Activated T-cell treated with anti-CD3 and anti-CD28 coated beads for 48 hours (primary cell): ENCODE measurements at places on chromosomes 7 and 10.

- no peak for DNase-seq
Measured at GRCh38 chr10:118687472-118687871, 67.3 kb downstream of the CACUL1 start.

DNA sequence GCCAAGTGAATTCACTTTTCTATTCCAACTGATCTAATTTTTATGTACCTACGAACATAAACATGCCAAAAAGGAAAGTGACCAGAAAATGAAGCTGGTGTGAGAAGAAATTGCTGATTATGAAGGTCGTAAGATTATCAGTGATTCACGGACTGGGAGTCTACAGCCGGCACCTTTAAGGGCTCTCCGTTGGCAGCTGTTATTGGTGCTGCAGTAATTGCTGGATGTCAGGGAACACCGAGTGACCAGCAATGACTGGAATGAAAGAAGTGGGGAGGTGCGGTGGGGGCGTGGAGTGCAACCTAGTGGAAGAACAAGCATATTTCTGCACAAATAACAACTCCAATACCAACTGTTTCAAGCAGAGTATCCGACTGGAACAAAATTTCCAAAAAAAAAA, 109.8 kb upstream of the TARP start:
- no peak for DNase-seq

GRCh38 chr7:29569648-29570047, 6.0 kb downstream of the PRR15 start:
- no peak for DNase-seq

DNA sequence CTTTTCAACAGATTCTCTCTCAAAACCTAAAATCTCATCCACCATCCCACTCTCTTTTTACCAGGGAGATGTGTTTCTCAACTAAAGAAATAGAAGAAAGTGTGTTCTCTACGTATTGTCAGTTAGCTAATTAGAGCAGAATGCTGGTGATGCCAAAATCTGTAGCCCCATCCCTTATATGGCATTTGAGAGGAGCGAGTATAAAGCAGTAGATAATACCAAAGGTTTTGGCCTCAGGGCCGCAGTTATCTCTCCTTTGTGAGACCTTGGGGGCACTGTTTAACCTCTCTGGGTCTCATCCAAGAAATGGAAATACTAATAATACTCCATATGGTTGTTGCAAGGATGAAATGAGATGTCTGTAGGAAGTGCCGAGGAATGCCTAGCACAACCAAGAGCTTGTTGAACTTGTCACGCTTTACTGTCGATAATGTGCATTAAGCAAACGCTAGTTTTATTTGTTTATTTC, 456 bp upstream of the DLD start:
- DNase-seq, result no peak

GRCh38 chr7:17526621-17527020, 228.2 kb downstream of the AHR start:
- DNase-seq, result no peak

DNA sequence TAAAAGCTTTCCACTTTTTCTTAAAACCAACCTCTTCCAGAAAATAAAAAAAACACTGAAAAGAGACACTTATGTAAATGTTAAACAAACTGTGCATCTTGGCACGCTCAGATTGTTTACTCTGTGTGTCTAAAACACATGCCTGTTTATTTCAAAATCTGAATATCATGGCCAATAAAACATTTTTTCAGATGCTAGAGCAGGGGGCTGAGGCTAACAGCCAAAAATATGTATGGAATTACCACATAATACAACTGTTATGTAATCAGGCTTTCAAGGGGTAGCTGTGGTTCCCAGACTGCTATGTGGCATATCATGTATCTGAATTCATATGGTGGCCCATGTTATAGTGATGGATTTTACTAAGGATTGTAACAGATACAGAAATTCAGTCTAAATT, 130.4 kb downstream of the HIBADH start:
- no peak for DNase-seq

- DNase-seq, result no peak
Measured at GRCh38 chr10:34288634-34289033, 526.5 kb downstream of the PARD3 start.

GRCh38 chr10:44015702-44016500, 367.2 kb upstream of the ZNF32 start:
- DNase-seq, result no peak

DNA sequence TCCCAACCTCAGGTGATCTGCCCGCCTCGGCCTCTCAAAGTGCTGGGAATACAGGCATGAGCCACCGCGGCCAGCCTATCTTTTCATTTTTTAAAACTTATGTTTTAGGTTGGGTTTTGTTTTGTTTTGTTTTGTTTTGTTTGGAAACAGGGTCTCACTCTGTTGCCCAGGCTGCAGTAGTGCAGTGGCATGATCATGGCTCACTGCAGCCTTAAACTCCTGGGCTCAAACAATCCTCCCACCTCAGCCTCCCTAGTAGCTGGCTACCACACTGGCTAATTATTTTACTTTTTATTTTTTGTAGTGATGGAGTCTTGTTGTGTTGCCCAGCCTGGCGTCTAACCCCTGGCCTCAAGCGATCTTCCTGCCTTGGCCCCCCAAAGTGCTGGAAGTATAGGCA, 19.4 kb upstream of the AGFG2 start:
- no peak for DNase-seq

GRCh38 chr10:119505588-119506315, 36.8 kb downstream of the RGS10 start:
- DNase-seq, result no peak

GRCh38 chr10:46254007-46254383, 32.8 kb upstream of the ANTXRL start:
- no peak for DNase-seq

GRCh38 chr10:73465978-73466726, 29.7 kb downstream of the PPP3CB start:
- no peak for DNase-seq

GRCh38 chr7:69412331-69413146, 185.7 kb upstream of the AUTS2 start:
- DNase-seq, result no peak

DNA sequence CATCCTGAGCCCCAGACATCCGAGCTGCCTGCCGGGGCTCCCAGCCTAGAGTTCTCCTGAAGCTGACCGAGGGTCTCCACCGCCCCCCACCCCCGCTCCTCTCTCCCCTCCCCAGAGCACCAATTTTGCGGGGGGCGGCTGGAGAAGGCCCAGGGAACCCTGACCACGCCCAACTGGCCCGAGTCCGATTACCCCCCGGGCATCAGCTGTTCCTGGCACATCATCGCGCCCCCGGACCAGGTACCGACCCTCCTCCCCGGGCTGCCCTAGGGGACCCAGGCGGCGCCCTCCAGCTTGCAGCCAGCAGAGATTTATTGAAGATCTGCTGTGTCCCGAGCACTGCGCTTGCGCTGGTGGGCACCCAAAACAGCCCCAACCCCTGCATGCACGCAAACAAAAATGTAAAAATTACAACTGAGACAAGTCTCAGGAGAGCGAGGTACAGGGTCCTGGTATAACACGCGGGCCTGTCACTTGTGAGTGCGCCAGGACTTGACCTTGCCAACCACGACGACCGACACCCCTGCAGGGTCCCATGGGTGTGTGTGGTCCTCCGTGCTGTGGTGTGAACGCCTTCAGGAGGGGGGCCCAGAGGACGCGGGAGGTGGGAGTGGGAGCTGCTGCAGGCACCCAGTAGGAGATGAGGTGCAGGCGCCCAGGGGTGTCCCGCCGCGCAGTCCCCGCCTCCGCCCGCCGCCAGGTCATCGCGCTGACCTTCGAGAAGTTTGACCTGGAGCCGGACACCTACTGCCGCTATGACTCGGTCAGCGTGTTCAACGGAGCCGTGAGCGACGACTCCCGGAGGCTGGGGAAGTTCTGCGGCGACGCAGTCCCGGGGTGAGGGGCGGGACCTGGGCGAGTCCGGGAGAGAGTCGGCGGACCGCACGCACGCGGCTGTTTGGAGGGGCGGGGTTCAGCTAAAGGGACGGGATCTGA, 3.1 kb downstream of the PCOLCE start:
- DNase-seq, result peak; percentile 40

GRCh38 chr10:72011468-72011867, 47.3 kb downstream of the CHST3 start:
- no peak for DNase-seq

- no peak for DNase-seq
Measured at GRCh38 chr10:126616737-126617136, 53.8 kb downstream of the C10orf90 start.

DNA sequence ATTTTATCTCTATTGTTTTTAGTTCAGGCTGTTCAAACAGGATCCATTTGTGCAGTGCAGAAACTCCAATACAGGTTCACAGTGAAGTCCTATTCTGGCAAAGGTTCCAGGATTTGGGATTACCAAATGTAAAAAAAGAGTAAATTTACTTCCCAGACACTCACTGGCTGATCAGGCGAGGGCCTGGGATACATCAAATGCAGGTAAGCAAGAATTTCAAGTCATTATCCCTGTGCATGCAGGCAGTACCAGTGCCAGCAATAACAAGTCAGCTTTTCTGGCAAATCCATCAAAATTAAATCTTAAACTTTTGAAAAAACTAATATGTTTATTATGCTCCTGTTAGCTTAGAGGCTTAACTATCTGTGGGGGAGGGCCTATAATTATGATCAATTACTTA, 6.3 kb downstream of the CDK6 start:
- DNase-seq, result no peak

GRCh38 chr10:27699776-27700175, 45.8 kb downstream of the MKX start:
- no peak for DNase-seq

DNA sequence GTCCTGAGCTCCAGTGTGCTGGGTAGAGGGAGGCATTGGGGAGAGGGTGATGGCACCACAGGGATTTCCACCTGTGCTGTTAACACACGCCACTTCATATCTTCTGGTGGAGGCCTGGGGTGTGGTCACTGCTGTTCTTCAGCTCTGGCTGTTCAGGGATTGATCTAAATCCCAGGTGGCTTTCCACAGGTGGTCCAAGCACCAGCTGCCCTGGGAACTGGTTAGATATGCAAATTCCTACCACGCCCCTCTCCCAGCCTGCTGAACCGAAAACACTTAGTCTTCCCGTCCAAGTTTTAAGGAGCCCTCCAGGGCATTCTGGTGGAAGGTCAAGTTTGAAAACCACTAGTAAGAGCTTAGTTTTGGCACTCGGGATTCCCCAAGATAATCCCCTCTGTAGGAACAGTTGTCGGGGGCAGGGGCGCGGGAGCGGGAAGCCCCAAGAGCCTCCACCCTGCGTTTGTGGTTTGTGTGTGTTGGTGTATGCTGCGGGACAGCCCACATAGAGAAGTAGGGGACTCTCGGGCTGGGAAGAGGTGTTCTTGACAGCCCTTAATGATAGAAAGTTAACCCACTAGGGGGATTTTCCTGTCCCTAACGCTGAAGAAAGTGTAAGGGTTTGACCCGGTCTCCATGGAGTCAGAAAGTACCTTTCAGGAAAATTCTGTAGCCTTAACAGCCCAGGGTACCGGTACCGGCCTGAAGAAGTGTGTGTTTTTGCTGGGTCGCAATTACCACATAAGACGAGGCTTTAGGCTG, 5.1 kb downstream of the DEPP1 start:
- no peak for DNase-seq

- DNase-seq, result no peak
Measured at GRCh38 chr7:158320328-158320727, 267.3 kb downstream of the PTPRN2 start.

- no peak for DNase-seq
Measured at GRCh38 chr7:4996696-4997222, 37.8 kb upstream of the MMD2 start.

DNA sequence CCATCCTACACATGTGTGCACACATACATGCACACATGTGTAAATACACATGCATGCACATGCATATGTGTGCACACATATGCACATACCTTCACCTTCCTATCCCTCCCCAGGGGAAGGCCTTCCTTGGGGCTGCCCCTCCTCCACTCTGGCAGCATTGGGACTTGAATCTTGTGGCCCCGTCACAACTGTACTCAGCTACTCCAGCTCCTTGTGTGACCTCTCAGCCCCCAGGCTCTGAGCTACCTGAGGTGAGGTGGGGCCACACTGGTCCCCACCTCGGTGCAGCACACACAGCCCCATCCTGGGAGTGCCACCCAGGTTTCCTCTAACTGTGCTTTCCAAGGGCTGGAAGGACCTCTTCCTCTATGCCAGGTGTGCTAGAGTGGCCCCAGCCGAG, 116.0 kb downstream of the LHPP start:
- no peak for DNase-seq

GRCh38 chr10:12130237-12130872, 878 bp downstream of the SEC61A2 start:
- DNase-seq, result peak; percentile 14

- DNase-seq, result peak; percentile 74
Measured at GRCh38 chr10:1094112-1095057, 38.2 kb downstream of the WDR37 start.

DNA sequence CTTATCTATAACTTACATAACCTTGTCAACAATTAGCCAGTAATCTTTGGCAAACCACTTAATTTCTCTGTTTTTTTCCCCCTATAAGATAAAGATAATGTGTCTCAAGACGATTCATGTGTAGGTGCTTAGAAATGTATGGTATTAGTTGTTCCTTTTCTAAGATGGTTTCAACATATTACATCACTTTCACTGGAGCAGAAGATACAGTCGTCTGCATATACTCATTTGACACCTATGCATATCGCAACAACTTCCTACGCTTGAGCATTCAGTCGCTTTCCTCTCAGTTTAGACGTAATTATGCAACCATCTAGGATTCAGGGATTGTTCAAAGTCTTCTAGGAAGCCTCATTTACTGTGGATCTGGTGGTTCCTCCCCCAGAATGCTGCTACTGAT, 396.7 kb downstream of the PHTF2 start:
- no peak for DNase-seq

GRCh38 chr7:3537210-3537875, 236.3 kb downstream of the SDK1 start:
- DNase-seq, result no peak

DNA sequence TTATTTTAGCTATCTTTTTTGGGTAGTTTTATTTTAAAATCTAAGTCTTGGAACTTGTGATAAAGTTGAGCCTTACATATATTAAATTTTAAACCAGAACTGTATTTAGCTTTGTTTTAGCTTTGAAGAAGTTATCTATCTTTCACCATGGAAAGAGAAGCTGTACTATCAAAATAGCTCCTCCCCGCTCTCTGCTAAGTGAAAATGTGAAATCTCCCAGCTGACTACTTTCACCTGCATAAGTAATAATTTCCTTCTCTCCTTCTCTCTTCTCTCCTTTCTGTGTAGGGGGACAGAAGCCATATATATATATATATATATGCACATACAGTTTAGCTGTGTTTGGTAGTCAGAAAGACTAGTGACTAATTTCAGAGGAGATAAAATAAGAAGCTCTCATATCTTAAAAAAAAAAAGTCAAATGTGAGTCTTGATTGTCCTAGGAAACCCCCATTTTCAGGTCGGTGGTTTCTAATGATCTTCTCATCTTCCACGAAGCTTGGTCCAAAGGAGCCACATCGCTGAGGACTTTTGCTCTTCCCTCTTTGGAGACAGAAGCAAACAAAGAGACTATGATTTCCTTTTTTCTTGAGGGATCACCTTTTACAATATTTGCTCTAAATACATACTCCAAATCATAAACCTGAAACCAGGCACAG, 30.6 kb upstream of the GDI2 start:
- no peak for DNase-seq

DNA sequence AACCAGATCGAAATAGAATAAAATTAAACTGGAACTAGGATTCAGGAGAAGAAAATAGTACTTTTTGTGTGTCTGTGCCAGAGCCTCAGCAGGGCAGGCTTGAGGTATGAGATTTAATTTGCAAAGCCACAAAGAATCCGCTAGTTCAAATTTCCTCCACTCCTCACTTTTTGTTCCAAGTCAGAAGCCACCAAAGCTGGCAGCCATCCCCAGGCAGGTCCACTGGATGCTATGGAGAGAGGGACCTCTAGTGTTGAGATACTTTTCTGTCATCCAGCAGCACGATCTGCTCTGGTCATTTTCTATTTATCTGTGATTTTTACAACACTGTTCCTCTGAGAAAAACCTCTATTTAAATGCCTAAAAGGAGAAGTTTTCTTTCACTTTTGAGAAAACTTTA, 147.9 kb upstream of the FRMD4A start:
- DNase-seq, result no peak
